ENCODE measurements at places on chromosomes 7 and 10.

GRCh38 chr7:45027774-45028114 lies 27.7 kb downstream of the CCM2 start:
- DNase-seq = no peak

- no peak for DNase-seq
Measured at GRCh38 chr10:72353965-72354355, 759 bp downstream of the DNAJB12 start.

- DNase-seq = no peak
Measured at GRCh38 chr7:55170335-55171069, 151.7 kb downstream of the EGFR start.

DNA sequence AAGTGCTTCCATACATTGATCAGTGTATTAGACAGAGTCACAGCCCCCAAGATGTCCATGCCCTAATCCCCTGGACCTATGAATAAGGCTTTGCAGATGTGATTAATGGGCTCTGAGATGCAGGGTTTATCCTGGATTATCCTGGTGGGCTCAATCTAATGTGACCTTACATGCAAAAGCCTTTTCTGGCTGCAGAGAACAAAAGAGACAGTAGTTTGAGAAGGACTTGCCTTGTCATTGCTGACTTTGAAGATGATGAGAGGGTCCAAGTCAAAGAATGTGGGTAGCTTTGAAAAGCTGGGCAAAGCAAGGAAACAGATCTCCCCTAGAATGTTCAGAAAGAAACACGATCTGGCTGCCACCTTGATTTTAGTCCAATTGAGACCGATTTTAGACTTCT lies 238.7 kb downstream of the CCSER2 start:
- no peak for DNase-seq

DNA sequence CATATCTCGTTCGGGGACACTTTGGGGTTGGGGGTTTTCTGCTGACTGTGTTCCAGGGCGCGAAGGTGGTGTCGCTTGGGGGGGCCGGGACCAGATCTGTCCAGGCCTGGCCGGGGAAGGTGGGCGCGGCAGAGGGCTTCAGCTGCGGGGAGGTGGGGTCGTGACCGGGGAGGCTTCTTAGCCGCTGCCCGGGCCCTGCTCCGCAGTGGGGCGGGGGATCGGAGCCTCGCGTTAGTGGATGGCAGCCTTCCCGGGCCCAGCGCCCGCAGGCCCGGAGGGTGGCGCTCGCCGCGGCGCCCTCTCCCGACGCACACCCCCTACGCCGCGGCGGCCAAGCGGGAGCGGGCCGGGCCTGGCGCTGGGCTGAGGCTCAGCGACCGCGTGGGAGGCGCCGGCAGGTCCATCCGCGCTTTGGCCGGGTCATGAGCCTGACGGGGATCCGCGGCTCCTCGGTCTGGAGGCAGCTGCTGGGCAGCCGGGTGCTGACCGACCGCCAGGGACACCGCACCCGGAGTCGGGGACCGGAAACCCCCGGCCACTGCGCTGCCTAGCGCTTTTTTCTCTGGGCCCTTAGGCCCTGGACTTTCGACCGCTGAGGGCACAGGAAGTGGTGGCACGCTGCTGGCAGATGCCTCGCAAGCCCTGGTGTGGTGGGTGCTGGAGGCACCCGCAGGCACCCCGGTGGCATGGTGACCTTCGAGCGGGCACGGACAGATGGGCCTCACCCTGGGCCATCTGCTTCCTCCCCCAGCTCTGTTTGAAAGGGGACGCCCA lies 1.2 kb downstream of the AGAP3 start:
- DNase-seq = peak; percentile 14

- no peak for DNase-seq
Measured at GRCh38 chr10:133401981-133402725, 8.2 kb downstream of the MTG1 start.

DNA sequence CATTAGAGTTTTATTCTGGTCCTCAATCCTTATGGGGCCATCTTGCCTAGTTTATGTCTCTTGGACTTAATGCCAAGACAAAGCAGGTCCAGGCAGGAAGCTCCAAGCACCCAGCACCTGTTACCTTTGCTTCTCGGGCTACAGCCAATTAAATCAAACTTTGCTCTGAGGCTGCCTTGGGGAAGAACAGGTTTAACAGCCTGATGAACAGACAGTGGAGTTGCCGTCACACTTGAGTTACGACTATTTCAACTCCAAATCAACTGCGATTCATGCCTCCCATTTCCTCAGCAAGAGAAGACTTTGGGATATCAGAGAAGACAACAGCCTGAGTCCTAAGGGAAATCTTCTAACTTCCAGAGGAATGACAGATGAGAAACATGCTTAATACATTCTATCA lies 62.2 kb downstream of the XPNPEP1 start:
- DNase-seq = no peak

GRCh38 chr7:33107136-33108066 lies 1.8 kb downstream of the RP9 start:
- DNase-seq = no peak

DNA sequence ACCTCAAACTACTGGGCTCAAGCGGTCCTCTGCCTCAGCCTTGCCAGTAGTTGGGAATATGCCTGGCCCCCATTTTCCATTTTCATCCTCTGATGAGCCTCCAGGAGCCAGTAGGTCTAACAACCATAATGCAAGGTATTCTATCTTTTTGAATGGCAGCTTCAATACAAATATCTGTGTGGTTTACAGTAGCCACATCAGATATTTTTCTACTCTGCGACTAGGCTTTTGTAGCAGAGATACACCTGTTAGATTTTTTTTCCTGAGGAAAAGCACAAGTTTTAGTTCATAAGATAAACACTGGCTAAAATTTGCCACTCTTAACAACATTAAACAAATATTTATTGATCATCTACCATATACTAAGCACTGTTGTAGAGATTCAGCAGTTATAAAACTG lies 3.9 kb upstream of the GLCCI1 start:
- no peak for DNase-seq

GRCh38 chr7:69228212-69228811 lies 370.0 kb upstream of the AUTS2 start:
- no peak for DNase-seq

DNA sequence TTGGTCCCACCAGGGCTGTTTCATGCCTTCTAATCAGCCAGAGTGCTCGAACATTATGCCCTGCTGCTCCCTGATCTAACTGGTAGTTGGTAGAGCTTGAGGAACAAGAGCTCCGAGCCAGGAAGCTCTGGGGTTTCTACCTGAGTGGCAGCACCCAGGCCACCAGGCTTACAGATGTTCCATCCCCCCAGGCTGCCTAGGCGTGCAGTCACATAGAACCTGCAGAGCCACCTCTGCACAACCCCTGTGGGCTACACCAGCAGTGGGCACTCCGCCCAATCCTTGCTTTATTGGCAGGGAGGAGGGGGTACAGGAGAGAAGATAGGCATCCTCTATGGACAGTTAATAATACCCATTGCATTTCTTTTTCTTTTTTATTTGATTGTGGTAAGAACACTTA lies 21.8 kb downstream of the MAP3K8 start:
- no peak for DNase-seq

DNA sequence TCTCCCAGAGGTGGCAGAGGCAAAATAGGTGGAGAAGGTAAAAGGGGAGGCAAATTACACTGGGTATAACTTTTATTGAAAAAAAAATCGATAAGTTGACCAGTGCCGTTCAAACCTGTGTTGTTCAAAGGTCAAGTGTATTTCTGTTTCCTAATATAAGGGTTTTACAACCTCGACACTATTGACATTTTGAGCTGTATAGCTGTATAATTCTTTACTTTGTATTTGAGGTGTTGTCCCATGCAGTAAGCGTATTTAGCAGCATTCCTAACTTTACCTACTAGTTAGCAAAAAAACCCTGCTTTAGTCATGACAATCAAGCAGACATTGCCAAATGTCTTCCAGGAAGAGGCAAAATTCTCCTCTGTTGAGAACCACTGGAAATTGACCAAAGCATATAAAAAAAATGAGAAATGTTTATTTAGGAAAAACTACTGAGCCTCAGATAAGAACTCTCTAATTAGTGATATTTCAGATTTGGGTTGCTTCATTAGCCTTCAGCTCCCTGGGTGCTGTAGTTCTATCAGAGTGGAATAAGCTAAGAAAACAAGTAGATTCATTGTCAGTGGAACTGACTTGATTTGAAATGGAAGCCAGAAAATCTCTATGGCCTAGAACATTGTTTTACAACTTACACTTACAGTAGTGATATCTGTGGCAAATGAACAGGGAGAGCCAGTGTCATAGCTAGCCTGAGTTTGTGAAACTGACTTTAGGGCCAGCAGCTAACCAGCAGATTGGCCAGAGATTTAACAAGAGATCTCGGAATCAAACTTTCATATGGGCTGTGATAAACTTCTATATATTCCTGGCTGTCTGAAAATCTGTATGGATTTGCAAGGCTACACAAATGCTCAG lies 331.6 kb downstream of the DGKB start:
- no peak for DNase-seq

DNA sequence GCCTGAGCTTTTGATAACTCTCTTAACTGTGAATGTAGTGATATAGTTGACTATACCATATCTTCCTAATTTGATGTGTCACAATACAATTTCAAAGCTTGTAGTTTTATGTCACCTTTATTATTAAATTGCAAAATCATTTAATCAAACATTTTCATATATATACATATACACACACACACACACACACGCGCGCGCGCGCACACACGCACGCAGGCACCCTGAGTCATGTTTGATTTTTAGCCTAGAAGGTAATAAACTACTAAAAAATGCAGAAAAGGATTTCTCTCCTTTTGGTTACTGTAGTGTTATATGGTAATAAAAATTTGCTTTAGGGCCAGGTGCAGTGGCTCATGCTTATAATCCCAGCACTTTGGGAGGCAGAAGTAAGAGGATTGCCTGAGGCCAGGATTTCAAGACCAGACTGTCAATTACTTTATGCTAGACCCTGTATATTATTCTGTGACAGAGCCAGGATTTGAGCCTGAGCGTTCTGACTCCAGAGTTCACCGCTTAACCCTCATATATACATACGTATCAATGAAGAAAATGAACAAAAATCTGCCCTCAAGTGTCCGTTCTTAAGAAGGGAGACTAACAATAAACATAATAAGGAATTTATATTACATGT lies 89.6 kb downstream of the PODXL start:
- DNase-seq = no peak

- no peak for DNase-seq
Measured at GRCh38 chr10:29314726-29315125, 25.9 kb downstream of the LYZL1 start.

DNA sequence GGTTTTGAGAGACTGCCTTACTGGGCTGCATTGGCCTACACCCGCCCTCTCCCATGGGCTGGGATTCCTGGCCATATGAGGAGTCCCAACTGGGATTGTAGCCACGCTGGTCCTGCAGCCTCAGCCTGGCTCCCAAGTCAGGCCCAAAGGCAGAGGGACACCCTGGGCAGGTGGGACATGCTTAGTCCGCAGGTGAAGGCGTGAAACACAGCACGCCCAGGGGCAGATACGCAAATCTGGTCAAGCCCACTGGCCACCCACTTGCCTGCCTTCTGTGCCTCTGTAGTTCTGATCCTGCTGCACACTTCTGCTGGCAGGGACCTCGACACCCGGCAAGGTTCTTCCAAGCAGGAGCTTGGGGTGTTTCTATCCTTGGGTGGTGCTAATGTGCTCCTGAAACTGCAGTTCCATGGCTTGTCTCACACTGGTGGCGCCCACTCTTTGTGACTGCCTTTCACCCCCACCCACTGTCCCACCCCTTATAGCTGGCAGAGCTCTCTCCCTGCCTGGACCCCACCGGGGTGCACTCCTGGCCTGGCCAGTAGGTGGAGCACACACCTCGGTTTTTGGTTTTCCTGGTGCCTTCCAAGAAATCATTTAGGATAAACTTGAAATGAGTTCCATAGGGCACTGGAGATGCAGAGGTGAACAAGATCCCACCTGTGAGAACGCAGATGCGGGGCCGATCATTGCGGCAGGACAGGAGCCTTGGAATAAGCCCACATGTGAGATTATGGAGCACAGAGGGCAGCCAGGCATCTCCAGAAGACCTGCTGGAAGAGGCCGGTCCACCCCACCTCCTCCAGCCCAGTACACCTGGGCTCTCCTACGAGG lies 47.9 kb downstream of the MKI67 start:
- DNase-seq = no peak

- no peak for DNase-seq
Measured at GRCh38 chr7:105306298-105306748, 82.4 kb downstream of the SRPK2 start.

GRCh38 chr7:41731493-41732435 lies 28.9 kb upstream of the INHBA start:
- no peak for DNase-seq

- no peak for DNase-seq
Measured at GRCh38 chr7:64614812-64615211, 51.1 kb upstream of the ZNF107 start.

GRCh38 chr7:32481176-32481575 lies 9.0 kb downstream of the LSM5 start:
- no peak for DNase-seq

DNA sequence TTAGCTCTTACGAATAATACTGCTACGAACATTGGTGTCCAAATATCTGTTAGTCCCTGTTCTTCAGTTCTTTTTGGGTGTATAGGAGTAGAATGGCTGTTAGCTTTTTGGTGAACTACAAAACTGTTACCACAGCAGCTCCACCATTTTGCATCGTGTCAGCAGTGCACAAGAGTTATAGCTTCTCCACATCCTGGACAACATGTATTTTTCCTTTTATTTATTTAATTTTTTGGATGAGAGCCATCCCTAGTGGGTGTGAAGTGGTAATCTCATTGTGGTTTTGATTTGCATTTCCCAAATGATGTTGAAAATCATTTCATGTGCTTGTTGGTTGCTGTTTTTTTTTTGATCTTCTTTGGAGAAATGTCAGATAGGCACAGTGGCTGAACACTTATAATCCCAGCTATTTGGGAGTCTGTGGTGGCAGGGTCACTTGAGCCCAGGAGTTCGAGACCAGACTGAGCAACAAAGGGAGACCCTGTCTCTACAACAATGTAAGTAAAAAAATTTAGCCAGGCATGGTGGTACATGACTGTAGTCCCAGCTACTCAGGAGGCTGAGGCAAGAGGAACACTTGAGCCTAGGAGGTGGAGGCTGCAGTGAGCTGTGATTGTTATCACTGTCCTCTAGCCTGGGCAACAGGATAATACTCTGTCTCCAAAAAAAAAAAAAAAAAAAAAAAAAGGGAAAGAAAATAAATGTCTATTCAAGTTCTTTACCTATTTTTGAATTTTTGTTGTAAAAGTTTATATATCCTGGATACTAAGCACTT lies 31.7 kb downstream of the TRIM24 start:
- DNase-seq = no peak

GRCh38 chr7:28708033-28708951 lies 249.8 kb downstream of the TRIL start:
- no peak for DNase-seq

DNA sequence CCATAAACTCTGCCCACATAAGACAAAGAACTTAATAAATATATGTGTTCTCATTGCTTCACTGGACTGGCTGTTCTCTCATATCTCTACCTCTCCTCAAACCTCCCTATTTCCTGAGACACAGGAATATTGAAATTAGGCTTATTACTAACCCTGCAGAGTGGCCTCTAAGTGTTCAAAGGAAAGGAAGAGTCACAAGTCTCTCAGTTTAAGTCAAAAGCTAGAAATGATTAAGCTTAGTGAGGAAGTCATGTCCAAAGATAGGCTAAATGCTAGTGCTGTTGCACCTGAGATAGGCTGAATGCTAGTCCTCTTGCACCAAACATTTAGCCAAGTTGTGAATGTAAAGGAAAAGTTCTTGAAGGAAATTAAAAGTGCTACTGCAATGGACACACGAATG lies 41.1 kb downstream of the GNAI1 start:
- DNase-seq = no peak

Measured in activated effector memory CD4-positive, alpha-beta T cell treated with Interleukin-2 at 50 U/mL for 16 hours (primary cell).